Anterior cingulate cortex (tissue), 58 donors: ENCODE measurements at places on chromosomes 12 and 14.

DNA sequence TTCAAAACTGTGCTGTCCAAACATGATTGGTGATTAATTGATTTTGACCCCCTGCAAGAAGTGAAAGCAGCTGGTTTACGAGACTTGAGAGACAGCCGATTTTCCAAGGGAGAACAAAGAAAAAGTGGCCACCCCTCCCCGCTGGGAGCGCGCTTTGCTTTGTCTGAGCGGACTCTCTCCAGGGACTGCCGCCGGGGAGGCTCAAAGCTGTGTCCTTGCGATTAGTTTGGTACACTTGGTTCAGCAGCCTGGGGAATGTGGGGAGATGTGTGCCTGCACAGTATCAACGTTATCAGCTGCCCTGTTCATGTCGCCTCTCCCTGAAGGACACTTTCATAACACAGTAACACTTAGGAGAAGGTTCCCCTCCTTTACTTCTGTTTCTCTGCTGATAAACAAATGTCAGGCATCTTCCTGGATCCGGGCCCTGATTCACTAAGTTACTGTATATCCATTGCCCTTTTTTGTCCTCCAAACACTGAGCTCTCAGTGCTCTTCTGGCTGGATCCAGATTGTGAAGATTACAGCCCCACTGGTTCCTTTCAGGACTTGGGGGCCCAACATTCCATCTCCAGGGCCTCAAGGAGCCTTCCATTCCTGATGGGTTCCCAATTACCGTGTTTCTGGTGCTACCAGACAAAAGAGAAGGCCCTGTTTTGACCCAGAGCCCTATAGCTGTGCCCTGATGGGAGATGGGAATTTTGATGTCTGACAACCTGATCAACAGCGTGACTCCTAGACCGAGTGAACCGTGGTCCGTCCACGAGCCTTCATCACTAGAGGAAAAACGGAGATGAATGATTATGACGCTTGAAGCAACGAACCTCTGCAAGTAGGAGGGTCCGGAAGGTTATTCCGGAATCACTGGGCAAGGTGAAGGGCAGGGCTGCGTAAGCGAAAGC, 31.7 kb upstream of the TUBA1C start:
- peak; percentile 20 for DNase-seq

DNA sequence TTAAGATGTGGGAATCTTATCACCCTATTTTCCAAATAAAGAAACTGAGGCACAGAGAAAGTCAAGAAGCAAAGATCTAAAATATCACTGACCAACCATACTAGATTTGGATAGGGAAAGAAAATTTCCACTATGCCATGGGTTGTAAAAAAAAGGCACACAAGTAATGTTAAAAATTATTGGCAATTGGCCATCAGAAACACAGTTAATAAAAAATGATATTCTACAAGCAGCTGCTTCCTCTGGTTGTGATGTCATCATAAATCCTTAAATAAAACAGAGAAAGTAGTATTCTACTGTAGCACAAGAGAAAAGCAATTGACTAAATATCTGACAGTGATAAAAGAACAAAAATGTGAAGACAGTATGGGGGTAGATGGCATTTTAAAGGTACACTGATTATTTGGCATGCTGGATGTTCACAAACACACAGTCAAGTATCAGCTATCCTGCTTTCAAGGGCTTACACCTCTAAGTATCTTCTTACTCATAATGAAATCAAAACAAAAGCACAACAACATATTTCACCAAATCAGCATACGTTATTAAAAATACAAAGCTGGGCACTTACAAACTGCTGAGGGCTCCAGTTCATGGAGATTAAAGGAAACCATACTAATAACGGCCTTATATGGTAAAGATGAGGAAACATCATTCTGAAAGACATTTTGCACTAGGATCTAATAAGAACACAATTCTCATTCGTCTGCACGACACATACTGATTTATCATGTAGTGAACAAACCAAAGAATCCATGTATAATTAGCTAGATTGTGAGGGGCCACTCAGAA, 45.7 kb downstream of the CORO1C start:
- DNase-seq, result no peak

GRCh38 chr14:76729953-76730505, 31.2 kb upstream of the VASH1 start:
- DNase-seq, result no peak

DNA sequence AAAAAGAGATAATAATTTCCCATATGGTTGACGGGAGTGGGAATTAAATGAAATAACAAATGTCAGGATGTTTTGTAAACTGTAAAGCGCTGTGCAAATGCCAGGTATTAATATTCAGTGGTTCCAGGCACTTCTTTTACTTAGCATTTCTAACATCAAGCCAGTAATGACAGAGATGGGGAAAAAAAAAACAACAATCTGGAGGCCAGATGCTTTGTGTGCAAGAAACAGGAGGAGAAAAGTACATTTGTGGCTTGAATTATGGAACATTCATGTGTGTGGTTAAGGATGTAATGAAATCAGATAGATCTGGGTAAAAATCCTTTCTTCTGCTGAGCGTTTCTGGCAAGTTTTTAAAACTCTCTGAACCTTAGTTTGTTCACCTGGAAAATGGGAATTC, 509.6 kb downstream of the FUT8 start:
- DNase-seq, result no peak

DNA sequence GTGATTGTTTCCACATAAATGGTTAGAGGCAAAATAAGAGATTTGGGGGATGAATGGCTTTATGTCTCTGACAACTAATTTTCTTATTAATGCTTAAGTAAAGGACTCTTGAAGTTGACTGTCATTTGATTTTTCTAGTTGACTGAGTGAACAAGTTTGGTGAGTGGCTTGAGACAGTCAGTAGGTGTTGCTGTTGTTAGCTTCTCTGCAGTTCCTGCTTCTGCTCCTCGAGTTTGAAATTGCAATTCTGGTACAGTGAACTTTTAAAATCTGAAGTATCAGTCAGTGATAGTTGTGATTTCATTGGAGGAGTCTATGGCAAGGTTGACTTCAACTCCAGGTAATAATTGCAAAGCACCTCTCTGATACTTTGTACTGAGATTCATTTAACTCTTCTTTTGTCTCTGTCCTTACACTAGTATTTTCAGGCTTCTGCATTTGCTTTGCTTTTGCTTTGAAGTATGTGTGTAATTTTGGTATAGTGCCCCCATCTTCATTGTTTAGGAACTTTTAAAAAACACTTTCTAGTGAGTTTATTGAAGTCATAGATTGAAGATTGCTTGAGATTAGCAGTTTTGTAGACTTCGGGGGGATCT, 415.5 kb downstream of the PCNX1 start:
- peak; percentile 45 for DNase-seq

DNA sequence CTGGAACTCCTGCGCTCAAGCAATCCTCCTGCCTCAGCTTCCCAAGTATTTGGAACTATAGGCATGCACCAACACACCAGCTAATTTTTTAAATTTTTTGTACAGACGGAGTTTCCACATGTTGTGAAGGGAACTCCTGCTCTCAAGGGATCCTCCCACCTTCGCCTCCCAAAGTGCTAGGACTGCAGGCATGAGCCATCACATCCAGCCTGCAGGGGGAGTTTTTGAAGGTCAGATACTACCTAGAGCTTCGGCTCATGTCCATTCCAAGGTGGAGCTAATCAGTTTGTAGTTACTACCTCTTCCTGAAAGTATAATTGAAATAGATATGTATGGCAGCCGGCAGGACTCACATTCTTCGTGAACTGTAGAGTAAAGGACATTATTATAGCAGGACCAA, 3.7 kb upstream of the TAS2R19 start:
- no peak for DNase-seq

- no peak for DNase-seq
Measured at GRCh38 chr12:63844391-63845341, at the start of gene SRGAP1. Gene SRGAP1 (plus strand): TSS chr12:63844700. CDS start chr12:63844817, 117 bp downstream.

DNA sequence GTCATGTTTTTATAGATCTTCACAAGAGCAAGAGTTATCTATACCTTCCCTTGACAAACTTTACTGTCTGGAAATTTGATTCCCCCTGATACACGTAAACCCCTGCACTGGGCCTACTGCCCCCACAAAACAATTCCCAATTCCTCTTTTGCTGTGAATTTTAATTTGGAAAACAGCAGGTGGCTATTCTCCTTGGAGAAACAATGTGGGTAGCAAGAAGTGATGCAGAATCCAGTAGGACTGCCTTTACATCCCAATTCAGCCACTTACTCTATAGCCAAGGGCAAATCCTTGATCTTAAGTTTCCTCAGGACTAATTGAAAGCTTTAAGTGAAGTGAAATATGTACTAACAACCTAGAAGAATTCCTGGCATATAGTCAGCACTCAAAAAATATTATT, 129.3 kb downstream of the ACSS3 start:
- DNase-seq, result no peak

DNA sequence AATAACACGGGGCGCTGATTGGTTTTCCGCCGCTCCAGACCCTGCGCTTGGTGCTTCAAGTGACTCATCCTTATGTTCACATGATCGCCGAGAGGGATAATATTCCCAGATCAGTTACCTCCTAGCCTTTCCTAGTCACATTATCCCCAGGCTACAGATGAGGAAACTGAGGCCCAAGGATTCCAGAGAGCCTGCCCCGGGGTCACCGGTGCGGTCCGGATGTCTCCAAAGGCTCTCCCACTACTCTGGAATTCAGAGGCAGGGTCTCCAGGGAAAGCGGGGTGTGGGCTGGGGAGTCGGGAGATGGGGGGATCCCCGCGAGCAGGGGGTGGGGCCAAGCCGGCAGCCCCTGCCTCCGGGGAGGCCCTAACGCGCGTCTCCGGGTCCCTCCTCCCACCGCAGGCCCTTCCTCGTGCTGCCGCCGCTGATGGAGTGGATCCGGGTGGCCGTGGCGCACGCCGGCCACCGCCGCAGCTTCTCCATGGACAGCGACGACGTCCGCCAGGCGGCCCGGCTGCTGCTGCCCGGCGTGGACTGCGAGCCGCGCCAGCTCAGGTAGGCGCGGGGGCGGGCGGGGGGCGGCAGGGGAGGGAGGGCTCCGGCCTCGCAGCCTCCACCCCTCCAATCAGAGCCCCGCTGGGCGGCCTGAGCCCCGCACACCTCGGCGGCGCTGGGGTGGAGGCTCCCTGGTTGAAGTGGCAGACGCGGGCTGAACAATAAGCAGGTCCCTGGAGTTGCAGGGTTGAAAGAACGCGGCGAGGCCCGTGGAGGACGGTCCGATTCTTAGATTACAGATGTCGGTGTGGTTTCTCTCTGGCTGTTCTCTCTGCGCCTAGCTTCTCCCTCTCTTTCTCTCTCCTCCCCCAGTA, 104.6 kb upstream of the PWP1 start:
- DNase-seq, result no peak

DNA sequence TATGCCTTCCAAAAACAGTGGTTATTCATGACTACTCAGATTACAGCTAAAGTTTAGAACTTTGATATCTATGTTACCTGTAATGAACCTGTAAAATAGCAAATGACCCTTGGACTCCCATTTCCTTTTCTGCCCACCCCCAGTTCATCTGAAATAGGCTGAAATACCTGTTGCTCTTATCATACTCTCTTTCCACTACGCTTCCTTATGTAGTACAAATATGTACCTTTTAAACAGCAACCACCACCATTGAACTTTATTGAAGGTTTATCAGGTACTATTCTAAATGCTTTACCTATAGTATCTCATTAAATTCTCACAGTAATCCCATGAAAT, 239.7 kb downstream of the SSPN start:
- DNase-seq, result no peak

DNA sequence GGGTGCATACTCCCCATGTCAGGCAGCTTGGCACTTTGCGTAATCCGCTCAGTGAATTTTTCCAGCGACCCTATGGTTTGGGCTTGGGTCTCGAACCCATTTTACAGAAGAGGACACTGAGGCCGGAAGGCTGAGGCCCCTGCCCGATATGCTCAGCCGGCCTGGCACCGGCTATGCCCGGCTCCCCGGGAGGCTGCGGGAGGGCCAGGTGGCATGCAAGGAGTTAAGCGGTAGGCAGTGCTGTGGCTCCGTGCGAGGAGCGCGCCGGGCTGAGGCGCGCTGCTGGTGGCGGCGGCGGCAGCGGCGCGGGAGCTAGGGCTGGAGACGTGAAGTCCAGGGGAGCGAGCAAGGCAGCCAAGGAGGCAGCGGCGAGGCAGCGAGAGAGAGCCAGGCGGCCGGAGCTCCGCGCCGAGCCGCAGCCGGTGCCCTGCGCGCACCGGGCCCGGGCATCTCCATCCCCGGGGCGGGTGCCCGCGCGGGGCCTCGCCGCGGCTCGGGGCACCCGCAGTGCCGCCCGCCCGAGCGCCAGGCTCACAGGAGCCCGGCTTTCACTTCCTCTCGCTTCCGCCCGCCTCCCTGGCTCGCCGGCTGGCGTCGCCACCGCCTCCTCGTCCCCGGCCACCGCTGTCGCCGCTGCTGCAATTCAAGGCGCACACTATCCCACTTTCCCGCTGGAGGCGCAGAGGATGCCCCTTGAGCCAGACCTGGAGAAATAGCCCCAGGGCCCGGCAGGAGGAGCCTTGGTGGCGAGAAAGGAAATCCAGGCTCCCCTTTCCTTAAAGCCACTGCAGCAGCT, at the start of gene WSCD2:
TSS of gene WSCD2 (plus strand) at position 272 of the 796 bp plus-strand sequence. CDS start 66,545 bp downstream, outside the sequence.
- peak; percentile 27 for DNase-seq

DNA sequence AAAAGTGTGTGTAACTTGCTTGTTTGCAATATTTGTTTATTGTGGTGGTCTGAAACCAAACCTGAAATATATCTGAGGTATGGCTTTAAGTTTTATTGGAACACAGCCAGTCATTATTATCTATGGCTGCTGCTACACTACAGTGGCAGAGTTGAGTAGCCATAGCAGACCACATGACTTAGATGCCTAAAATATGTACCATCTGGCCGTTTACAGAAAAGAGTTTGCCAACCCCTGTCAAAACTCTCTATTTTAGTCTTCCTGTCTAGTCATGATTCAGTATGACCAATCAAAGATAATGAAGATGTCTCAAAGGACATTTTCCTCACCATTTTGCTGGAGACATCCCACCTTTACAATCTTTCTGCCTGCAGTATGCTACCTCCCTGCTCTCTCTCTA, 242.3 kb downstream of the ANO6 start:
- no peak for DNase-seq

GRCh38 chr14:50676814-50677516, 8.9 kb upstream of the SAV1 start:
- no peak for DNase-seq

- DNase-seq, result no peak
Measured at GRCh38 chr12:3292677-3293412, 198.2 kb upstream of the PRMT8 start.

DNA sequence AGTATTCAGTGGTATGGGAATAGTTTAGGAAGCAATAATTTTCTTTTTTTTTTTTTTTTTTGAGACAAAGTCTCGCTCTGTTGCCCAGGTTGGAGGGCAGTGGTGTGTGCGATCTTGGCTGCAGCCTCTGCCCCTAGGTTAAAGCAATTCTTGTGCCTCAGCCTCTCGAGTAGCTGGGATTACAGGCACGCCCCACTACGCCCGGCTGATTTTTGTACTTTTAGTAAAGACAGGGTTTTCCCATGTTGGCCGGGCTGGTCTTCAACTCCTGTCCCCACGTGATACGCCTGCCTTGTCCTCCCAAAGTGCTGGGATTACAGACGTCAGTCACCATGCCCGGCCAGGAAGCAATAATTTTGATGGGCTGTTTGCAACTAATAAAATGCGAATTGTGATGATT, 62.1 kb downstream of the ATG14 start:
- DNase-seq, result no peak

- DNase-seq, result no peak
Measured at GRCh38 chr14:106518054-106518943, 991.9 kb downstream of the TMEM121 start.

GRCh38 chr14:87457720-87458119, 535.3 kb downstream of the GALC start:
- no peak for DNase-seq
